Stimulated activated naive CD8-positive, alpha-beta T cell treated with anti-CD3 and anti-CD28 coated beads, Interleukin-15, amount 100 ng/mL, for 72 hours (primary cell): ENCODE measurements at places on chromosomes 4 and X.
A peak's percentile ranks its signal among the peaks of the same experiment; 100 is the strongest.

DNA sequence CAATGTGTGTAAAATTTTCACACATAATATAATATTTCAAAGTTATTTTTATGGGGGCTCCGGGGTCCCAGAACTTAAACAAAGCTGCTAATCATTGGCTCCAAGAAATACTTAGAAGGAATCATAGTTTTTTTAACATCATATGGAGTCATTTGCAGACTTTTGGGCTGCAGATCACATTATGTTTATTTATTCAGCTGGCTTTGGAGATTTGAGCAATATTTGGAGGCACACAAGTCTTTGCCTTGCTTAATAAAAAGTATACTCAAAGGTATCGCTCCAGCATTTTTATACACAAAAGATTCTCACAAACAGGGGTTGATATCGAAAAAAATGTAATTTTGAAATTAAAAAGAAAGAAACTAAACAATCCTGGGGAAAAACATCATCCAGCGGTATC lies 382.5 kb upstream of the TENM3 start:
- no peak for DNase-seq

DNA sequence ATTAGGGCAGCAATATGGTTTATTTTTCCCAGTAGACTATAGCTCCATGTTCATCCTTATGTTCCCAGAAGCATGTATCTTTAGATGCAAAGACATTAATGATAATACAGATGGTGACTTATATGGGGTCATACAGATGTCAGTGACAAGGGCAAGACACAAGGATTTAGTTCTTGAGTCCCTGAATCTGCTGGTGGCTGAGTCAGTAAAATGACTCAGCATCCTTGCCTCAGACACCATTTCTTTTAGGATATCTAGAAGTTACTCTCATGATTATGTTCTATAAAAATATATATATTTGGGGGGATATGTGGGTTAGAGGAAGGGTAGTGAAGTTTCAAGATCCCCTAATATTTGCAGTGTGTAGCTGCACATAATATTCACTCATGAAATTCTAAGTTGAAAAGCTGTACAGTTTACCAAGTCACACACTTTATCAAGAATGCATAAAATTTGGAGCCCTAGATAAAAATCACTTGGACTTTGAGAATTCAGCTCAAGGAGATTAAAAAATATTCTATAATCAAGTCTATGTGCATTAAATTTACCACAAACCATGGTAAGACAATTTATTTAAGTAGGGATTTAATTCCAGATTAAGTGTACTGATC lies 101.9 kb downstream of the LNX1 start:
- DNase-seq, result no peak

DNA sequence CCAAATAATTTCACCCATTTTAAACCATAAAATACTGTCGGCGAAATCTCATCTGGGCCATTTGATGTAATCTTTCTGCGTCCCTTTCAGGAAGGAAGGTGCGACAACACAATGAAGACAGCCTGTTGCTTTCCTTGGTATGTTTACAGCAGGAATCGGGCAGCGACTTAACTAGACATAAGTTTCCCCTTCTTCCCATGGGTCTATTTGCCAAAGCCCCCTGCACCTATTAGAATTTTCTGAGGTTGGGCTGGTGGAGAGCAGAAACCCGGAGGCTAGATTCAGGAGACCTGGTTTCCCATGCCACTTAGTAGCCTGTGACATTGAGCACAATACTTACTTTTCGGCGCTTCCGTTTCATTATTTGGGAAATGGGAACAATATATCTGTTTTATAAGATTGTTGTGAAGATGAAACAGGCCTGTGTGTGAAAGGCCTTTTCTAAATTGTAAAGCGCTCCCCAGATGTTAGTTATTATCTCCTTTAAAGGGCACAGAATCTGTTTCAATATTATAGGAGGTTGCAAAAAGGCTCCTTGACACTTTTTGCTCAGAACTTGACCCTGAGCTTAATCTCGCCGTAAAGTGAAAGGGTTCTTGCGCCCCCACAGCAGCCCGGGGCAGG lies 552 bp upstream of the AFF1 start:
- no peak for DNase-seq

DNA sequence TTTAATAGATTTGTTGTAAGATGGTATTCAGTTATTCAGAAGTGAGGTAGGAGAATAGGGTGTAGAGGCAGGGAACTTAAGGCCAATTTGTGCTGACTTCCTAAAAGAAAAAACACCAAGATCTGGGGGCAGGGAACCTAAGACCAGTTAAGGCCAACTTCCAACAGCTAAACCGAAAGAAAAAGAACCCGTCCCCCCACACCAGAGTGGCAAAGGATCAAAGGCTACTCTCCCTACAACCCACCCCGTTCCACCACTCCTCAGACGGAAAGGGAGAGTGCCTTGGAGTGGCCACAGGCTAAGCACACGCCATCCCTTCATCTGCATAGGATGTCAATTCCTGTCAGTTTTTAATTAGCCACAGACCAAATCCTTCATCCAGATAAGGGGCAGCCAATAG lies 3.7 kb upstream of the ZNF718 start:
- no peak for DNase-seq

DNA sequence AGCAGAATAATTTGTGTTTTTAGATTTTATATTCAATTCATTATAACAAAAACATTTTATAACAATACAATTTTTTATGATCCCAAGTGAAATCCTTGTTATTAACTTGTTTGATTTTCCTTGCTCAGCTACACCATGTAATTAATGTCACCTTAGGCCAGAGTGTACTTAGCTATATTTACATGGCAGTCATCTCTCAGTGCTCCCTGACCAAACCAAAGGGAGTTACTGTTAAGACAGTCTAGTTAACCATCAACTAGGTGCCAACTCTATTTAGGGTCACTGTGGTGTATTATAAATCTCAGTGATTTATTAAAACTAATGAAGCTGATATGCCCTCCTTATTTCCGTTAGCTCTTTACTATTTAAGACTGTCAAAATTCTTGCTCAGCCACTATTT lies 44.4 kb downstream of the CCDC158 start:
- no peak for DNase-seq

- no peak for DNase-seq
These were observed 160.2 kb upstream of the IGFBP7 start for GRCh38 chr4:57270346-57270745.

- peak; percentile 12 for DNase-seq
These were observed 586 bp upstream of the NSG1 start for GRCh38 chr4:4386296-4386735.

GRCh38 chr4:36651253-36651652 lies 369.8 kb downstream of the DTHD1 start:
- no peak for DNase-seq

DNA sequence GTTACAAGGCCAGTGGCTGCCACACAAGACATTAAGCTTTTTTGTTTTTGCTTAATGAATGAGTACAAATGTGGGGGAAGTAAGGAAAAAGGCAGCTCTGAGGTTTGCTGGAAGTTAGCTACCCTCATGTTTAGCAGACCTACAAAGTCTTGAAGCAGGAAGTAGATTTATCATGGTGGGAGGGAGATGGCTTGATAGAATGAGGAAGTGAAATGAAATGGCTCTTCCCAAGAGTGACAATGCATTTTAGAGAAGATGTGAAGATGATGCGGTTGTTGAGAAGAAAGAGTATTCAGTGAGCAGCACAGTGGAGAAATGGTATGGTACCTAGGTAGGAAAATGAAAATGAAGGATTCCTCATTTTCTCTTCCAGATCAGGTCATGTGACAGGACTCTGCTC lies 108.0 kb downstream of the SLIT2 start:
- DNase-seq, result no peak

GRCh38 chrX:24988314-24988713 lies 27.5 kb downstream of the ARX start:
- no peak for DNase-seq

DNA sequence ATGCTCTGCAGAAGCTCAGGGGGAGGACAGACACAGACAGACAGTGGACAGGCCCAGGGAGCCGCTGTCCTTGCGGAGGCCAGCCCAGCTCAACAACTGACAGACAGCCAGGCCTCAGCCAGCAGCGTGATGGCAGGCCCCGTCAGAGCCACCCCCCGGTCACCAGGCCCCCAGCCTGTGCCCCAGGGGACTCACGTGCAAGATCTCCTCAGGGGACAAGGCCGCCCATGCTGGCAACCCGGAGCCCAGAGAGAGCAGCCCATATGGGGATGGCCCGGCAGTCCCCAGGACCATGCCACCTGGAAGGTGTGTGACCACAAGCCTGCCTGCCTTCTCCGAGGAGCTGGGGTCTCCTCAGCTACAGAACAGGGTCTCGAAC lies 28.0 kb upstream of the MXD4 start:
- DNase-seq, result peak; percentile 8

- no peak for DNase-seq
These were observed 88.0 kb upstream of the SLITRK2 start for GRCh38 chrX:145729635-145730034.

DNA sequence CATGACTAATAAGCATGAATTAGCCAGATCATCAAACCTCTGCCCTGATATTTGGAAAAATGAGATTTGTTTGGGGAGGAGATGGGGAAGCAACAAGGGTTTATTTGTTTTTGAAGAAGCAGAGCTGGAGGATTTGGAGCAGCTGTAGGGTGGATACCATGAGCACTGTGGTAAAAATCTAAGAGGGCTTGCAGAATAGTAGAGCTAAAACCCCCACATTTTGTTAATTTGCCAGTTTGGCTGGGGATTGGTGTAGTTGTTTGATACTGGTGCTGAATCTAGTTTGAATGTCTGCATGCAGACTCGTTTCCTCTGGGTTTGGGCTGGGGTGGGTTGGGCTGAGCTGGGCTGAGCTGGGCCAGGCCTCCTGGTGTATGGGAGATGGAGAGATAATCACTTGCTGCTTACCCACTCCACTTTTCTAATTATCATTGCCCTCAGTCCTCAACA lies 43.7 kb downstream of the SMAD1 start:
- no peak for DNase-seq

- DNase-seq, result no peak
These were observed 614.4 kb upstream of the NR3C2 start for GRCh38 chr4:149056615-149057014.

- DNase-seq, result no peak
These were observed 15.3 kb downstream of the MTMR8 start for GRCh38 chrX:64379924-64380323.

DNA sequence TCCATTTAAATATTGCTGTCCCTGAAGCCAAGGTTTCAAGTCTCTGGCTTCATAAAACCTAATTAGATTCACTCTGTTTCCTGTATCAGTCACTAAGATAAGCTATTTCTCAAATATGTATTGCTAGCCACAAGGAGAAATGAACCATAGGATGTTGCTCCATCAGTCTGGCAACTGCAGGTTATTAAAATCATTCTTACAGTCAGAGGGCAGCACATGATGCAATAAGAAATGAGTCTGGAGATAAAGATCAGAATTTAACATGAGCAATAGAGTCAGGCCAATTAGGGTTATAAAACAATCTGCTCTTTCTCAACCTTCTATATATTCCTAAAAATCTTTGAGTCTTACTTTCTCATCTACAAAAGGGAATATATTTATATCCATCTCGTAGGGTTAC lies 7.2 kb downstream of the PRKG2 start:
- DNase-seq, result no peak

DNA sequence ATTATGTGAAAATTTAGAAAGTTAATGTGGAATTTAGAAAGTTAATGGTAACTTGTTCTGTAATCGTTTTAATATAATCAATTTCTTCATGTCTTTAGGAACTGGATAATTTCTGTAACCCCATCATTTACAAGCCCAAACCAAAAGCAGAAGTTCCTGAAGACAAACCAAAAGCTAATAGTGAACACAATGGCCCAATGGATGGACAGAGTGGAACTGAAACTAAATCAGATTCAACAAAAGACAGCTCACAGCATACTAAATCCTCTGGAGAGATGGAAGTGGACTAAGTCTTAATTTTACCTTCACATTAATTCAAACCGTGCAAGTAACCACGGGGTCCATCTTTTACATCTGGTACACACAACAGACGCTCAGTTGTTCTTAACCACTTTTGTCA lies 48.1 kb upstream of the PLK4 start:
- no peak for DNase-seq

- peak; percentile 43 for DNase-seq
These were observed at the start of gene MSL3 for GRCh38 chrX:11757719-11758399. Gene MSL3 (plus strand): TSS chrX:11758237. CDS start chrX:11758264, 27 bp downstream.

GRCh38 chr4:28444886-28445496 lies 1584.3 kb downstream of the STIM2 start:
- DNase-seq, result no peak

GRCh38 chr4:48836658-48837057 lies 5.8 kb downstream of the OCIAD1 start:
- no peak for DNase-seq

- no peak for DNase-seq
These were observed 10.1 kb upstream of the FGG start for GRCh38 chr4:154622598-154622997.

GRCh38 chr4:116358633-116359222 lies 726.6 kb downstream of the TRAM1L1 start:
- peak; percentile 28 for DNase-seq

GRCh38 chr4:101501421-101501820 lies 154.1 kb upstream of the PPP3CA start:
- no peak for DNase-seq

GRCh38 chr4:15725608-15726007 lies 22.7 kb downstream of the BST1 start:
- DNase-seq, result no peak

DNA sequence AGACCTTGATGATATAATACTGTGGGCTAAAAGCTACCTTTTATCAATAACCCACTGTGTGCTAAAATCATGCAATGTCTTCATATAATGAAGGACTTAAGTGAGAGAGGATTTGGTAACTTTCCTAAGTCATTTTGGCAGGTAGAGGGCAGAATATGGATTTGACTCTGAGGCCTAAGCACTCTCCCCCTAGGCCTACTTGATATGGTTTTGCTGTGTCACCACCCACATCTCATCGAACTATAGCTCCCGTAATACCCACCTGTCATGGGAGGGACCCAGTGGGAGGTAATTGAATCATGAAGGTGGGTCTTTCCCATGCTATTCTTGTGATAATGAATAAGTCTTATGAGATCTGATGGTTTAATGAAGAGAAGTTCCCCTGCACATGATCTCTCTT lies 229.7 kb downstream of the GBA3 start:
- DNase-seq, result no peak

DNA sequence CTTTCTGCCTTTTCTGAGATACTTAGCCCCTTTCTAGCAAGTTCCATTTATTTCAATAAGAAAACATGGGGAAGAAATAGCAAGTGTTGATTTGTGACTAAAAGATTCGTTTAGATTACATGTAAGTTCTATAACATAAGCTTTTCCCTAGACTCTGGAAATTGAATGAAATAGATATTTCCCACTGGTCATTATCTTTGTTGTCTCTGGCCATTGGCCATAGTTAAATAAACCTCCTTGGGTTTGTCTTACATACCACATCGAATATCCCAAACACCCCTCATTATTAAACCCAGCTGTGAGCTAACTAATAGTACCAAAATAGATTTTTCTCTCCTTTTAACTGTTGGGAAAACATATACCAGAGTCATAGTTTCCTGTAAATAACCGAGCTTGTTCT lies 534.8 kb downstream of the IQCM start:
- DNase-seq, result no peak

DNA sequence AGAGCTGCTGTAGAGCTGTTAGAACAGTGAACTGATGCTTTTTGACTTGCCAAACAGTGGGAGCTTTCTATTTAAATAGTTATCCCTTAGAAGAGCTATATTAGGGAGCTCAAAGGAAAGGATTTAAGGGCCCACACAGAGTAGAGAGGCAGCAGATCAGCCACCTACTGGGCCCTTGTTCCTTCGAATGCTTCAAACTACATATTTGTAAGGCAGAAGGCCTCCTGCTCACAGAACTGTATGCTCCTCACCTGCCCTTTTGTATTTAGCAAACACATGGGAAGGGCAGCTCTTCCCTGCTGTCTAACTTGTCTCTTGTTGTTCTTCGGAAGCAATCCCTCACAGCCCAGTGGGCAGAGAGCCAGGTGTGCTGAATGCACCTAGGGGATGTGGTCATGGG lies 38.0 kb downstream of the IL1RAPL1 start:
- no peak for DNase-seq

GRCh38 chr4:139789096-139789654 lies 123.6 kb downstream of the MGST2 start:
- no peak for DNase-seq
